ENCODE measurements at places on chromosomes 6 and 20. TPM values are rescaled to one million over a fixed set of nuclear protein-coding genes. Genes with fewer than 3 reads are reported as not detected.

Gene ISM1
- total RNA-seq, result 3.0 TPM

Gene CST4
- total RNA-seq, result not detected

Gene SEL1L2
- total RNA-seq, result not detected

Gene C6orf89
- total RNA-seq, result 45.3 TPM

Gene MYMX
- total RNA-seq, result not detected

Gene IPCEF1
- 46.4 TPM for total RNA-seq

Gene SMLR1
- total RNA-seq, result not detected

Gene ZC3H12D
- 27.0 TPM for total RNA-seq

Gene SSTR4
- total RNA-seq, result not detected

Gene TRAPPC3L
- not detected for total RNA-seq

Gene CALHM5
- not detected for total RNA-seq

Gene CRISP1
- total RNA-seq, result not detected

Gene PNPLA1
- total RNA-seq, result not detected

Gene ERVFRD-1
- not detected for total RNA-seq

GRCh38 chr20:25278636-25279361 is 30.9 kb downstream of the PYGB start:
- DNase-seq, result peak; percentile 22

DNA sequence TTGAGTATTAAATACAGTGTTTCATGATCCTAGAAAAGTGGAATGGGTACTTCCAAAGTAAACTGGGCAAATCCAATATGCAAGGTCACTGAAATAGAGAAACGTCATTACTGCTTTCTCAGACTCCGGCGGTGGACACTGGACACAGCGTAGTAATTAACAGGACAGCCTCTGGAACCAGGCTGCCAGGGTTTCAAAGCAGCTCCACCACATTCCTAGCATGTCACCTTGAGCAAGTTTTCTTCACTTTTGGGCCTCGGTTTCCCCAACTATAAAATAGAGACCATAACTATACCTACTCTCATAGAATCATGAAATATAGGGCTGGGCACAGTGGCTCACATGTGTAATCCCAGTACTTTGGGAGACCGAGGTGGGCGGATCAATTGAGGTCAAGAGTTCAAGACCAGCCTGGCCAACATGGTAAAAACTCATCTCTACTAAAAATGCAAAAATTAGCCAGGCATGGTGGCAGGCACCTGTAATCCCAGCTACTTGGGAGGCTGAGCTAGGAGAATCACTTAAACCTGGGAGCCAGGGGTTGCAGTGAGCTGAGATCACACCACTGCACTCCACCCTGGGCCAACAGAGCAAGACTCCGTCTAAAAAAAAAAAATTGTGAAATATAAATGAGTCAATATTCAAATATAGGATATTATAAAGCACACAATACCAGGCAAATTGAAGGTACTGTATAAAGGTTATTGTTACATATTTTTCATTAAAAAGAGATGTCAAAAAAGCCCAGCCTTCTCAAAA is 24.9 kb downstream of the ARHGAP18 start:
- no peak for DNase-seq

- no peak for DNase-seq
These were observed 17.0 kb downstream of the SNX3 start for GRCh38 chr6:108243836-108244235.

DNA sequence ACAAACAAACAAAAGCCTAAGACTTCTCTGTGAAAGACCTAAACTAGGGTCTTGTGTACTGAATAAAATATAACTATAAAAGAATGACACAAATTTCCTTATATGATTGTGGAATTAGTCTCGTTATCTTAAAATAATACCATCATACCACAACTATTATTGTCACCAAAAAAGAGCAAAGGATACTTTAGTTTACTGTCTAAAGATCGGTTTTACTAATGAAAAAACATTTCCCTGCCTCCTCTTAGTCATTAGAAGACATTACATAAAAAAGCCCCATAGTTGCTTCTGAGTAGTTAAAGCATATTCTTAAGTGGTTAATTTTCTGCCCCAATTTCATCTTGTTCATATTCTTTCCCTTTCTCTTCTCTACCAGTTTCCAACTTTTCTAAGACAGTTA is 33.1 kb downstream of the PRL start:
- no peak for DNase-seq

DNA sequence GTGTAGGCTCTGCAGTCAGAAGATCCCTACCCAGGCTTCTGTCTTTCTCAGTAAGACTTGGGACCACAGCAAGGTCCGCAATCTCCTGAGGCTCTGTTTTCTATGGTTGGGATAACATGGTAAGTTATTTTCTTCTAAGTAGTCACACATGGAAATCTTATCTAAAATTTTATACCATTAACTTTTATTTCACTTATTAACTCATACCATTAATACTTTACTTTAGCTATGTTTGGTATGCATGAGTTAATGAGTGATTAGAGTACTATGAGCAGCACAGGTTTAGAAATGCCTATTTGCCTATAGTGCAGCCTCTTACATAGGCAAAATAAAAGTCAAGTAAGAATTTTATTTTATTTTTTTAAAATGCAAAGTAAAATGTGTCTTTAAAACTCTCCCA is 27.2 kb downstream of the GINM1 start:
- no peak for DNase-seq

DNA sequence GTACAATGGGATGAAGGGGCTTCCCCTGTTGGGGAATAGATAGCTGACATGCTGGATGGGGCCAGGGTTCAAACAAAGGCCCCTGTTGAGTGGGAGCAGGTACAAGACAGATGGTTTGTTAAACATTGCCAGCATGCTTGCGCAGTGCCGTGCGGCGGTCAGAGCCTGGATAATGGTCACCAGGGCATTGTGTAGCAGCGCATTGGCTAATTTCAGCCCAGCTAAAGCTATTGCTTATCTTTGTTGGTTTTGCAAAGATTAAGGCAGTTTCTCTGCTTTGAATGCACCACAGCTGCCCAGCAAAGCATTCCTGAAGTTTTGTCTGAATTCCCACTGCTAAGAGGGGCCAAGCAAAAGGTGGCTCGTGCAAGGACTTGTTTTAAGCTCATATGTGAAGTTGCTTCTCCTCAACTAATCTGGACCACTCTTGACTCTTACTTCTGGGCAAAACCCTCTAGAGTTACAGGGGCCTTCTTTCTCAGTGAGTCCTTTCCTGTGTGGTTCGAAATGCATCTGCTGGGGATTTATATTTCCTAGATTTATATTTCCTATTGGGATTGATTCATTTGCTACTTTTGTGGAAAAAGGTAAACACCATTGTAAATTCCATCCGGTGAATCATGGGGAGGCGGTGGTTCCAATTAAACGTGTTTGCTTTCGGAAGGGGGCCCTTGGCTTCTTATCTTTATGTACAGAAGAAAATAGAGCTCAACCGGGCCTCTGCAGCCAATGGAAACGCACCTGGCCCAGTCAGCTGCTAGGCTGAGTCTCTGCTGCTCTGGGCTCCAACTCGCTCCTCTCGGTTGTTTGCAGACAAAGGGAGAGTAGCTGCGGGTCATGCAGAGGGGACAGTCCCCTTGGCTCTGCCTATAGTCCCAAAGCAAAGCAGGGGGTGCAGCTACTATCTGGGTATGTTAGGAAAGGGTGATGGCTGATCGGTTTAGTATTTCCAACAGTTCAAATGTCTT is 72.1 kb downstream of the FOXA2 start:
- no peak for DNase-seq

- DNase-seq, result no peak
These were observed 364.3 kb downstream of the TAF4 start for GRCh38 chr20:61701401-61701800.

GRCh38 chr6:29005183-29005885 is at the start of gene ZNF311:
Gene ZNF311, minus strand, starts transcription at chr6:29005315. Its CDS starts 1,361 bp downstream, at chr6:29003954.
- DNase-seq, result peak; percentile 51

DNA sequence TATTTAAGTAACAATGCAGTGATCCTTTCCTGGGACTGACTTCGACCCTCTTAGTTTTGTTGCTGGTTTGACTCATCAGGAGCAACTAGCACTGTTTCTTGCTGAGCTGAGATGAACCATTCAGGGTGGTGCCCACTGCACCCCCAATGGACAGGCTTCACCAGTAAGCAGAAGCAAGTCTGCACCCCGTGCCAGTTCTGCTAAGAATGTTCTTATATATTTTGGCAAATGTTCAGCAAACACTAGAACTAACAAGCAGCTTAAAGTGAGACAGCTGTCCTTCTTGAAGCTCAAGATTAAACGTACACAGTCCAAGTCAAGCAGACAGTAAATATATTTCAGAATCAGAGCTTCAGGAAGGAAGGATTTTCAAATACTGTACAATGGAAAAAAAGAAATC is 561.3 kb upstream of the CDH4 start:
- DNase-seq, result no peak

DNA sequence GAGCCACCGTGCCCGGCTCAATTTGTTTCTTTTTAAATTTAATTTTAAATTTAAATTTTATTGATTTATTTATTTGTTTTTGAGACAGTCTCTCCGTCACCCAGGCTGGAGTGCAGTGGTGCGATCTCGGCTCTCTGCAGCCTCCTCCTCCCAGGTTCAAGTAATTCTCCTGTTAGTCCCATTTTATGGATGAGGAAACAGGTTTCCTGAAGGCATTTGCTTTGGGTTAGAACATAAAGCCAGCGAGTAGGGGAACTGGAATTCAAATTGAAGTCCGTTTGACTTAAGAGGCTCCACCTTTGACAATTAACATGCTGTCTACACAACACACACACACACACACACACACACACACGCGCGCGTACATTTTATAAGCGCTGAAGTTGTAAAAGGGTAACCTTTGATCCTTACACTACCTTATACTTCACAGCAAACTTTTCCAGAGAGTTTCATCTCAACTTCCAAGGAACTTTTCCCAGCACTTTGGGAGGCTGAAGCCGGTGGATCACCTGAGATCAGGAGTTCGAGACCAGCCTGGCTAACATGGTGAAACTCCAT is 232.0 kb downstream of the BCAS1 start:
- no peak for DNase-seq

- no peak for DNase-seq
These were observed 202.0 kb upstream of the RNF24 start for GRCh38 chr20:4217349-4217841.

DNA sequence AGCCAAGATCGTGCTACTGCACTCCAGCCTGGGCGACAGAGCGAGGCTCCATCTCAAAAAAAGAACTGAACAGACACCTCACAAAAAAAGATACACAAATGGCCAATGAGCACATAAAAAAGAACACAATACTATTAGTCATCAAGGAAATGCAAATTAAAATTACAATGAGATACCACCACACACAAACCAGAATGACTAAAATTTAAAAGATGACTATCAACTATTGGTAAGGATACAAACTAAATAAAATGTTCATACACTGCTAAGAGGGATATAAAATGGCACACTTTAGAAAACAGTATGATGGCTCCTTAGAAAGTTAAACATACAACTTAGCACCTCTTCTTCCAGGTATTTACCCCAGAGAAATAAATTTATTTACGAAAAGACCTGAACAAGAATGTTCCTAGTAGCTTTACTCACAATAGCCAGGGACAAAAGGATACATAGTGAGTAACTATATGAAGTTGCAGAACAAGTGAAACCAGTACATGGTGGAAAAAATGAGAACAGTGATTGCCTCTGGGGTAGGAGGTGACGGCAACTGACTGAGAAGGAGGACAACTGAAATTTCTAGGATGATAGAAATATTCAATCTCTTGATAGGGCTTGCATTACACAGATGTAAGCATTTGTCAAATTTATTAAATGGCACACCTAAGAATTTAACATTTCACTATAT is 53.2 kb downstream of the FAM8A1 start:
- DNase-seq, result no peak

- no peak for DNase-seq
These were observed 22.1 kb upstream of the TENT5A start for GRCh38 chr6:81774542-81774941.

GRCh38 chr20:39909447-39909846 is 779.6 kb downstream of the MAFB start:
- no peak for DNase-seq

DNA sequence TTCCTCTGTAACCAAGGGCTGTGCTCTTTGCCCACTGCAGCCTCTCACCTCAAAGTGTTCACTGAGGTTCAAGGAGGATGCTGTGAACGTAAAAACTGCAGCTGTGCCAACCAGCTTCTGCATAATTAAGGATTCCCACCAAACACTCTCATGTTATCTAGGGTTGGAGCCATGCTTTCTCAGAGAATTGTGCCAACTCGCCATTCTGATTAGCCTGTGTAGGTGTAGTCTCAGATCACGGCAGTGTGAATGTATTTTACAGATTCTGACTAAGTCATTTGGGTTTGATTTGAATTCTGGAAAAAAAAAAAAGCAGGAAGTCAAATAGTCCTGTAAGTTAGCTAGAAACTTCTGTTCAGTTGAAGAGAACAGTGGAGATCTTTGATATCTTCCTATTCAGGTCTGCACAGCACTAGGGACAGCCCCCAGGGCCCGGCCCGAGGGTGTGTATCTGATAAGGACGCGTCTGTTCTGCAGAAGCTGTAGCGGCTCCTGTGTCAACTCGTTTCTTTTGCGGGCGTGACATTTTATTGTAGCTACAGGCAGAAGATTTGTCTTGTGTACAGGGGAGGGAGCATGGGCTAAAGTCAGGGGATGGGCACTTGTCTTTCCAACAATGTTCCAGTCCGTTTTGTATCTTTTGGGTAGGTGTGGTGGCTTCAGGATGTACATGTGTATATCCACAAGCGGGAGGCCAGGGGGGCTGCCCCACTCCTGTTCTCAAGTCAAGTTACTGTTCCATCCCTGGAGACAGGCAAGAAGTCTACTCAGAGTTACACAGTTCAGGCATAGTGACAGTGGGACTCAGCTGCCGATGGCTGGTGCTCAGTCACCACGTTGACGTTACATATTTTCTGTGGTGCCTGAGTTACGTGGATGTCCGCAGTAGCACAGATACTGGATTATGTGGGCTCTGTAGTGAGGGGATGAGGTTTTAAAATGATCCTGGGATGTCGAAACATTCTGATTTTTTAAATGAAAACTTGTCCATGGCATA is 12.4 kb downstream of the IRF4 start:
- DNase-seq, result no peak

GRCh38 chr6:169618526-169619490 is 83.0 kb downstream of the WDR27 start:
- DNase-seq, result no peak

DNA sequence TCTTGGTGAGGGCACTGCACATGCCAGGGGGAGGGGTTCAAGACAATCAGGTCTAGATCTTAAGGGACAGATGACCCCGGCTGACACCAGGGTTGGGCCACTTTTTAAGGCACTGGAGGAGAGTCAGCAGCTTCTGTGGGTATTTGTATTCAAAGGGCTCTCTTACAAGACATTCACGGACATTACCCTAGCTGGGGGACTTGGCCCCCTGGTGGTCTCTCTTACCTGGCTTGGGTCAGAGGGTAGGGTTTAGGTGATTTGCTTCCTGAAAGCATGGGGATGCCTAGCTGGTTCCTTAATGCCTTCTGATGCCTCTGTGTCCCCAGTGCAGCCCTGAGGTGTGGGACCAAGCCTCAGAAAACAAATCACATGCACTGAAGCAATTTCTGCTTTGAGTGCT is 354.7 kb downstream of the CDC5L start:
- DNase-seq, result no peak

- DNase-seq, result no peak
These were observed 203.9 kb downstream of the PHF3 start for GRCh38 chr6:63839485-63839884.

- DNase-seq, result no peak
These were observed 18.7 kb downstream of the PROCR start for GRCh38 chr20:35190556-35190955.
